Activated CD4-positive, CD25-positive, alpha-beta regulatory T cell (primary cell): ENCODE measurements at places on chromosomes 13 and 19.

GRCh38 chr13:42099962-42100675 is 51.7 kb downstream of the DGKH start:
- no peak for DNase-seq

DNA sequence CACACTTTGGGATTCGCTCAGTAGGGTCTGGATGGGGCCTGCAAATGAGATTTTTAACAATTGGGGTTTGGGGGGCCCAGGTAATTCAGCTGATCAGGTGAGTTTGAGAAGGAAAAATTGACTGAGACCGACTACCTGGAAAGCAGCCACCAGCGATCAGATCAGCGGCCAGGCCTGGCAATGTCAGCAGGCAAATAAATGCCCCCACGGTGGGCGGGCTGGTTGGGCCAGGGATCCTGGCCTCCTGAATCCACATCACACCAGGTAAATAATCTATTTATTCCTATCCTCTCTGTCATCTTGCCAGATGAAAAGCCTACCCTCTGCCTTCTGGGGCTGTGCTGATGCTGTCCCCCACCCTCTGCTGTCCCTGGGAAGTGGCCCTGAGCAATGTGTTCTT is 9.4 kb downstream of the NAPA start:
- no peak for DNase-seq

GRCh38 chr19:42176990-42177685 is 40.3 kb downstream of the DEDD2 start:
- DNase-seq = peak; percentile 52

DNA sequence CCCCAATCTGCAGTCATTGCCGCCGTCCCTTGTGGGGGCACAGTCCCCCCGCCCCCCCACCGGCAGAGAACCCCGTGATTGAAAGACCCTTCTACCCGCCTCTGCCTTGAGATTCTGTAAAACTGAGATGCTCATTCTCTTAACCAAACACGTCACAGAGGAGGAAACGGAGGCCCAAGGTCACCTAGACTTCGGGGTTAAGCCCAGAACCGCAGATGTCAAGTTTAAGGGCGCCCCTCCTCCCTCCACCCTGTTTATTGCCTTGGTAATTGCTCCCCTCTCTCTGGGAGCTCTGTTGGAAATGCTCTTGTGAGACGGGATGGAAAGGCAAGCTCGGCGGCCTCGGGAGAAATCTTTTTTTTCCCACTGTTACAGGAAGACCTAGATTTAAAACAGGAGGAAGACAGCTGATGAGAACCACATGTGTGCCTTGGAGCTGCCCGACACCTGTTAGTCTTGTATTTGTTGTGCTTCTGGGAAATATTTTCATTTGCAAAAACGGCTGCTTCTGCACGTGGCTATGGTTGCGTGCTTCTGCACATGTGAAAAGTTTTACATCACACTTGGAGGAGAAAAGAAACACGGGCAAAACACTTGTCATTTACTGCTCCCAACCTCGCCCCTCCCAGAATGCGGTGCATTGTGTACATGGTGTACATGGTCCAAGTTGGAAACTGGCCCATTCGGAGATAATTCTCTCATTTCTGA is 1.1 kb upstream of the MED26 start:
- DNase-seq = peak; percentile 45

DNA sequence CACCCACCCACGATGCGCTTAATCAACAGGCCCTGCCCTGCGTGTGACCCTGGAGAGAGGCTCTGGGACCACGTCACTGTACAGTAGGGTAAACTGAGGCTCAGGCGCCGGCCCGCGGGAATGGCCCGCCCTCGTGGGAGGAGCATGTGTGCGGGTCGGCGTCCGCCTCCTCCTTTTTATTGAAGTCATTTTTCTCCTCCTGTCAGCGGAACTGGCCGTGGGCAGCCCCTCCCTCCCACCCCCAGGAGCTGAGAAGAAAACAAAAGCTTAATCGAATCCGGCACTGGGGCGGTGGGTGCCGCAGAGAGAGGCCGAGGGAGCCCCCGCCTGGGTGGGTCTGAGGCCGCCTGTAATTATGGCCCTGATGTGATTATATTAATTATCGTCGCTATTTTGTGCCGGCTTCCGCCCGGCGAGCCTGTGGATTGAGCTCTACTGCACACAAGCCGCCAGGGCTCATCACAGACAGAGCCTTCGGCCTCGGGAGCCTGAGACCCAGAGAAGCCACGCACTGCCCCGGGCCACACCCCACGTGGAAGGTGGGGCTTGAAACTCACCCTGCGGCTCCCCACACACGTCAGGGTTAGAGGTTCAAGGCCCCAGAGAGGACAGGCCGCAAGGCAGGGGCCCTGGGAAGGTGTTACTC is 7.0 kb downstream of the C2CD4C start:
- no peak for DNase-seq
